Activated CD8-positive, alpha-beta memory T cell treated with anti-CD3 and anti-CD28 coated beads for 4 hours (primary cell): ENCODE measurements at places on chromosomes 16 and 17.
A peak's percentile ranks its signal among the peaks of the same experiment; 100 is the strongest.

DNA sequence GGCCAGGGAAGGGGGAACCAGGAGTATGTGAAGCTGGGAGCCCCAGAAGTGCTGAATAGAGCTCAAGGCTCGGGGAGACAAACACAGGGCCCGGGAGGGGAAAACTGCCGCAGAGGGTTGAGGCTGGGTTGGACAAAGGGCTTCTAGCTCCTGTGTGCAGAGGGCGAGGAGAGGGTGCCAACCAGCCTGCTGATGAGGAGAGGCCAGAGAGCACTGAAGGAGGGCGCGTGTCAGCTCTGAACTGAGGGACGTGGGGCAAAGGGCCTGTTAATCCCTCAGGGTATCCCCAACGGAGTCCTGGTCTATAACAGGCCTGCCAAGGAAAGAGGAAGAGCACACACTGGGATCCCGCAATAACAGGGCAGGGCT, 151.3 kb downstream of the C16orf78 start:
- no peak for DNase-seq

GRCh38 chr16:87487361-87487924, 5.4 kb downstream of the ZCCHC14 start:
- no peak for DNase-seq

- DNase-seq = no peak
Observed at GRCh38 chr17:10624969-10625368, 32.1 kb downstream of the MYH3 start.

- DNase-seq = no peak
Observed at GRCh38 chr16:81127051-81127450, 30.9 kb upstream of the GCSH start.

- no peak for DNase-seq
Observed at GRCh38 chr16:1333854-1334700, 632 bp downstream of the BAIAP3 start.

GRCh38 chr17:67718325-67718941, 697 bp downstream of the NOL11 start:
- DNase-seq = peak; percentile 4

DNA sequence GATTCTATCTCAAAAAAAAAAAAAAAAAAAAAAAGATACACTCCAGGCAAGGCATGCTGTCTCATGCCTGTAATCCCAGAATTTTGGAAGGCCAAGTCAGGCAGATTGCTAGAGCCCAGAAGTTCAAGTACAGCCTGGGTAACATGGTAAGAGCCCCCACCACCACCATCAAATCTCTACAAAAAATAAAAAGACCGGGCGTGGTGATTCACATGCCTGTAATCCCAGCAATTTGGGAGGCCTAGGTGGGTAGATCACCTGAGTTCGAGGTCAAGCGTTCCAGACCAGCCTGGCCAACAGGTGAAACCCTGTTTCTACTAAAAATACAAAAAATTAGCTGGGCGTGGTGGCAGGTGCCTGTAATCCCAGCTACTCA, 1.8 kb upstream of the ACLY start:
- no peak for DNase-seq

- DNase-seq = no peak
Observed at GRCh38 chr16:69108064-69108904, 2.8 kb downstream of the HAS3 start.

DNA sequence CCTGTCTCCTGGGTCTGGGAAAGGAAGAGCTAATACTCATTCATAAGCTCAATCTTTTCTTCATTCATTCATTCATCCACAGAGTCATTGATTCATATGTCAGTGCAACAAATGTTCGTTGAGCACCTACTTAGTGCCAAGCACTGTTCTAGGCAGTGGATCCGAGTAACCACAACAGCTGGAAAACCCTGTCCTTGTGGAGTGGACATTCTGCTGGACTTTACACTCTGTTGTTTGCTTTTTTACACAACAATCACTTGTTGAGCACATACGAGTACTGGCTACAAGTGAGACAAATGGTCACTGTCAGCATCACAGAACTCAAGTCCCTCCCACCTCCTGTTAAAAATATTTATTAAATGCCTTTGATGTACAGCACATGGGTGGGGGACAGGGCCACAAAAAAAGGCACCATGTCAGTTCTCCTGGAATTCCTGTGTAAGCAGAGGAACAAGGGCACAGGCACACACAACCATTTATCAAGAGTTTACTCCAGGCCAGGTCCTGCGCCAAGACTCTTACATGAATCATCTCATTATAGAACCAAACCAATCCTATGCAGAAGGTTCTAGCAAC, 46.9 kb downstream of the TEKT5 start:
- DNase-seq = no peak

DNA sequence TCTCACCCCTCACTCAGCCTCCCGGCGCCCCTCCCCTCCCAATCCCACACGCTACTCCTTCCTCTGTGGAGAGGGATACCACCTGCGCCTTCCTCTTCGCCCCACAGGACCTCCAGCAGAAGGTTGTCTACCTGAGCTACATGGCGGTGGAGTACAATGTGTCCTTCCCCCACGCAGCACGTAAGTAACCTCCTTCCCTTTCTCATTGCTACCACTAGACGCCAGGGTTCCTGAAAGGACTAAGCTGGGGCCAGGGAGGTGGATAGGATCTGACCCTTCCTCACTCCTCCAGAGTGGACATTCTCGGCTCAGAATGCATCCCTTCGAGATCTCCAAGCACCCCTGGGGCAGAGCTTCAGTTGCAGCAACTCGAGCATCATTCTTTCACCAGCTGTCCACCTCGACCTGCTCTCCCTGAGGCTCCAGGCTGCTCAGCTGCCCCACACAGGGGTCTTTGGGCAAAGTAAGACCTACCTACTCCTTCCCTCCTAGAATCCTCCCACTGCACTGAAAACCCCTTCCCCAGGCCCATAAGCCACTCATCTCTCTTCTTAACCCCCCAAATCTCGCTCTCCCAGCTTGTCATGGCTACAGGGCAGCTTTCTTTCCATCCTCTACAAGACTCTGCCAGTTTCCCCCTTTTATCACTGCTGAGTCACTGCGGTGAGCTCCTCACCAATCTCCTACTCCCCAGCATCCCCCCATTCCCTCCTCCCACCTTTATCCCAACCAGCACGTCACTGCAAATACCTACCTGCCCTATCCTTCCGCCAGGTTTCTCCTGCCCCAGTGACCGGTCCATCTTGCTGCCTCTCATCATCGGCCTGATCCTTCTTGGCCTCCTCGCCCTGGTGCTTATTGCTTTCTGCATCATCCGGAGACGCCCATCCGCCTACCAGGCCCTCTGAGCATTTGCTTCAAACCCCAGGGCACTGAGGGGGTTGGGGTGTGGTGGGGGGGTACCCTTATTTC, 1.5 kb downstream of the CD68 start:
- no peak for DNase-seq
